T-helper 9 cell (primary cell): ENCODE measurements at places on chromosomes 11 and 22.

GRCh38 chr22:39469326-39469680 is 12.5 kb downstream of the MGAT3 start:
- no peak for DNase-seq

GRCh38 chr11:75635066-75635862 is 33.6 kb downstream of the MAP6 start:
- no peak for DNase-seq

DNA sequence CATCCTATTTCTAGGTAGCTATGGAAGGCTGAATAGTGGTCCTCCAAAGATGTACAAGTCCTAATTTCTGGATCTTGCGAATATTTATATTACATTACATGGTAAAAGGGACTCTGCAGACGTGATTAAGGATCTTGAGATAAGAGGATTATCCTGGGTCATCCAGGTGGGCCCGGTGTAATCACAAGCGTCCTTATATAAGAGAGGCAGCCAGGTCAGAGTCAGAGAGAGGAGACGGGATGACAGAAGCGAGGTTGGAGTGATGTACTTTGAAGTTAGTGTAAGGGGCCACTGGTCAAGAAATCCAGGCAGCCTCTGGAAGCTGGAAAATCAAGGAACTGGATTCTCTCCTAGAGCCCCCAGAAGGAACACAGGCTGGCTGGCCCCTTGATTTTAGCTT is 70.1 kb upstream of the MYOD1 start:
- no peak for DNase-seq

DNA sequence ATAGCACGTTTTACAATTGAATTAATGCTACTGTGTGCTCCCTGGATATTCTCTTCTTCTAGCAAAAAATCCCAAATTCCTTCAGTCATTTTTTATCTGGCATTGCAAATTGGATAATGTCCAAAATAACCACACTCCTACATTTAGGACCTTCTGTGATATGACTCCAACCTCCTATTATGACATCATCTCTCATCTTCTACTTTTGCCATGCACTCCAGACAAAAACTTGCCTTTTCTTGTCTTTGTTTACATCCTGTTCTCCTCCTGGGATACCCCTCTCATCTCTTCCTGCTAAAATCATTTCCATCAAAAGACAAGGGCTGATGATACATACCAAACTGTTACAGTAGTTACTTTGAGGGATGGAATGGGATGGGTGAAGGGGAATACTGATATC is 20.6 kb upstream of the TMEM218 start:
- no peak for DNase-seq

DNA sequence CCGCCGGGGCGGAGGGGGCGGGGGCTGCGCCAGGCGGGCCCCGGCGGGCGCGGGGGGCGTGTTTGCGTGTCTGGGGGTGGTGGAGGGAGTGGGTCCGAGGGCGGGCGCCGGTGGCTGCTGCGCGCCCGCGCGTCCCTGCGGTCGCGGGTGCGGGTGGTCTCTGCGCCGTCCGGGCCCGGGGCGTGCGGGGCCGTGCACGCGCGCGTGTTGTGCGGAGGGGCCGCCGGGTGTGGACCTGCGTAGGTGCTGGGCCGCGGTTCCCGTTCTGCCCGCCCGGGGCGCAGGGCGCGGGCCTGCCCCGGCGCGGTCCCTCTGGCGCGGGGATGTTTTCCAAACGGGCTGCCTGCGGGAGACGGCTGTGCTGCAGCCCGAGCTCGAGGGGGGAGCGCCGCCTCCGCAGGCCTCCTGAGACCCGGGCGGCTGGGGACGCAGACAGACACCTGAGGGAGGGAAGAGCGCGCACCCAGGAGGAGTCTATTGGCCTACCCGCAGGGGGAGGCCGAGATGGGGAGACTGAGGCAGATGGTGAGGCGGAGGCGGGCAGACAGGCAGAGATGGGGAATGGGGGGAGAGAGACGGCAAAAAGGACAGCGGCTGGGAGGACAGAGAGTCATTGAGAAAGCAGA is 442 bp downstream of the PELI3 start:
- DNase-seq: no peak

DNA sequence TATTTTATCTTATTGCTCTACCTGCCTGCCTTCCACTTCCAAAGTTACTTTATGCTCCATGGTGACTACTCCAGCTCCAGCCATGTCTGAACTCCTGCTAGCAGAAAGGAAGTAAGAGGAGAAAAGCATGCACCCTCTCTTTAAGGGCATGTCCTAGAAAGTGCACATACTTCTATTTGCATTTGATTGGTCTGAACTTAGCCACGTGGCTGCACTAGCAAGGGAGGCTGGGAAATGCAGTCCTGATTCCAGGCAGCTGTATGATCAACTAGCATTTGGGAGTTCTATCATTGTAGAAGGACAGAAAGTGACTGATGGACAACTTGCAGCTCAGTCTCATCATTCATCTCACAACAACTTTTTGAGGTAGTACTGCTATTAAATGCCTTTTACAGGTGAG is 515.7 kb downstream of the BUD13 start:
- DNase-seq: no peak

GRCh38 chr22:49371325-49372110 is 456.2 kb downstream of the BRD1 start:
- DNase-seq: no peak

- DNase-seq: no peak
Measured at GRCh38 chr11:30143098-30143705, 87.6 kb upstream of the FSHB start.

DNA sequence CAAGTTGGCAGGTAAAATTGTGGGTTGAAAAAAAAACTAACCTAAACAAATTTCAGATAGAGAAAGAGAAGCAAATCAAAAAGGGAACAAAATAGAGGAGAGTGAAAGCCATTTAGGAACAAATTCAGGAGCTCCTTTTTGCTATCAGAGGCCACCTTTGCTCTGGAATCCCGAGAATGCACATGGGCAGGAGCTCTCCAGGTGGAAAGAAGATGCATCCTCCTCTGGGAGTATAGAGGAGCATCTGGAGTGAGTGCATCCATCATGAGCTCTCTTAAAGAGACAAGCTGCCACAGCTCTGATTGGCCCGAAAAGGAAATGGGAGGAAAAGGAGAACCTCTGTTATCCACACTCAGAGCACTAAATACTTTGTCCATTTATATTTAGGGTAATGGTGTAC is 26.3 kb downstream of the MRGPRX1 start:
- DNase-seq: no peak

DNA sequence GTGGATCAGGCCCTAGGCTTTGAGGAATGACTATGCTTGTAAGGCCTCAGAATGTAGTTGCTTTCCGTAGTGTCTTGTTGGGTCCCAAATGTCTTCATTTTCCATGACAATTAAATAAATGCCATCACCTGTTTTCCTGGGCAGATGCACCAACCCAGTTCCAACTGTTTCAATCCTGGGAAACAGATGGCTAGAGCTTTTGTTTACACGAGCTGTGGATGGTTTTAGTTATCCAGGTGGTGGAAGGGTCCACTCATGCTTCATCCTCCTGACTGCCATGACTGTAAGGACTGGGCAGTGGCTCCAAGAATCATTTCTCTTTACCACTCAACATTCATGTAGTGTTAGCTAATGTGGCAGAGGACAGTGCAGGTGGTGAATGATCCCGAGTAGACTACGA is 8.6 kb downstream of the RCN1 start:
- no peak for DNase-seq

- no peak for DNase-seq
Measured at GRCh38 chr11:133999355-133999754, 42.6 kb upstream of the IGSF9B start.

DNA sequence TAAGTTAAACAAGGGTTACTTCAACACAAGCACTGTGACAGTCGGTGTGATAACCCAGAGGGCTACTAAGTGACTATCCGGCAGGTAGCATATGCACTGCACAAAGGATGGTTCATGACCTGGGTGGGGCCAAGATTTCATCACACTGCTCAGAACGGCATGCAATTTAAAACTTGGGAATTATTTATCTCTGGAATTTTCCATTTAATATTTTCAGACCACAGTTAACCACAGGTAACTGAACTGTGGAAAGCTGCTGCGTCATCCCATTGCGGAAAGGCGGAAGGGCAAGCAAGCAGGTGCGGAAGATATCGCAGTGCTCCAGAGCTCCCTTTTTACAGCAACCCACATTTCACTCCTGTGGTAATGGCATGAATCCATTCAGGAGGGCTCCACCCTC is 540.8 kb downstream of the INSC start:
- no peak for DNase-seq

DNA sequence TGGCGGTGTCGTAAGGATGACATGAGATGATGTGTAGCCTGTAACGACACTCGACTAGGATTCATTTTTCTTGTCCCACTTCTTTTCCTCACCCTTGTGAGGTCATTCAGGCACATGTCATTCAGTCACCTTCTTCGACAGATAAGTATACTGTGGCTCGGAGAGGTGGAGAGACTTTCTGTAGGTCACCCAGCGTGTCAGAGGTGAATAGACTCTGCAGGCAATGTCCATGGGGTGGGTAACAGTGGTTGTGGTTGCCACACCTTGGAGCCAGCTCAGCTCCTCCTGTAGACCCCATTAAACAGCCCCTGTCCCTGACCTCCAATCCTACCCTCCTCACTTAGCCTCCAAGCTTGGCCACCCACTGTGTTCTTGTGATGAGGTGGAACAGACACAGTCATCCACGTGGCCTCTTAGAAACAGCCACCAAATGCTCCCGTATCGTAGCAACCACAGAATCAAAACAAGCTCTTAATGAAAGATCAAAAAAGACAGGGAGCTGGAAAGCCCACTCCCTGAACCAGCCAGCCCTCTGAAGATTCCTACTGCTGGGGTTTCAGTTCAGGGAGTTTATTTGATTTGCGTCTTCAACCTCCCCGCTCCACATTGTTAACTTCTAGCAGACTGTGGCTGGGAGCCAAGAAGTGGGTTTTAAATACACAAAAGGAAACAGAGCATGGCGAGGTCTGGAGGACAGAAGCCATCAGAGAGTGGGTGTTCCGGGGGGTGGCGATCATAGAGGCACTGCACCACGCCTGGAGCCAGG is 89.0 kb upstream of the GRK3 start:
- DNase-seq: no peak

DNA sequence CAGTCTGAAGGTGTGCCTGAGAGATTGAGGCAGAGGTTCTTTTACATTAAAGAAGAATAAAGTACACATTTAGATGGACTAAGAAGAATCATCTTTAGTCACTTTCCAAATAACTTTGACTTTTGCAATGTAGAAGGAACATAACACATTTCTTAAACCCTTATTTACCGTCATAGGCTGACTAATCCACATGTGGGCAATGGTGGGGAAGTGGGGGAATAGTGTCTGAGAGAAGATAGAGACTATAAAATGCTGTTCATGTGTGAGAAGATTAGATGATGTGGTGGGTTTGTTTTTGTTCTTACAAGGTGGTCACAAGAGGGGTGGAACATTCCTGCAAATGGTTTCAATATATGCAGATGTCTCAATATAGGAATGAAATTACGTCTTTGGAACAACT is 1.8 kb downstream of the MS4A4A start:
- no peak for DNase-seq

DNA sequence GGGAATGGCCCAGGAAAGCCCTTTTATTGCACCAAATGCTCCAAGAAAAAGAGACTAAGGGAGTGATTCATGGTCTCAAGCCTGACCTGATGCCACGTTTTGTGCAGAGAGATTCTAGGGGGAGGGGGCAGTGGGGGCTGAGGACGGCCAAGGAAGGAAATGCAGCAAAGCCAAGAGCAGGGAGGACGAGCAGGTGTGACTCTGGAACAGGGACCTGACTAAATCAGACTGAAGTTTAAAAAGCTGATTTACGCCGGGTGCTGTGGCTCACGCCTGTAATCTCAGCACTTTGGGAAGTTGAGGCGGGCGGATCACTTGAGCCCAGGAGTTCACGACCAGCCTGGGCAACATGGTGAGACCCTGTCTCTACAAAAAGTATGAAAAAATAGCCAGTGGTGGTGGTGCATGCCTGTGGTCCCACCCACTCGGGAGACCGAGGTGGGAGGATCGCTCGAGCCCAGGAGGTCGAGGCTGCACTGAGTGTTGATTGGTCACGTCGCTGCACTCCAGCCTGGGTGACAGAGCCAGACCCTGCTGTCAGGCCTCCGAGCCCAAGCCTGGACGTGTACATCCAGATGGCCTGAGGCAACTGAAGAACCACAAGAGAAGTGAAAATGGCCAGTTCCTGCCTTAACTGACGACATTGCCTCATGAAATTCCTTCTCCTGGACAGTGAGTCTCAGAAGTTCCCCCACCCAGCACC is 10.8 kb upstream of the IFITM3 start:
- no peak for DNase-seq

DNA sequence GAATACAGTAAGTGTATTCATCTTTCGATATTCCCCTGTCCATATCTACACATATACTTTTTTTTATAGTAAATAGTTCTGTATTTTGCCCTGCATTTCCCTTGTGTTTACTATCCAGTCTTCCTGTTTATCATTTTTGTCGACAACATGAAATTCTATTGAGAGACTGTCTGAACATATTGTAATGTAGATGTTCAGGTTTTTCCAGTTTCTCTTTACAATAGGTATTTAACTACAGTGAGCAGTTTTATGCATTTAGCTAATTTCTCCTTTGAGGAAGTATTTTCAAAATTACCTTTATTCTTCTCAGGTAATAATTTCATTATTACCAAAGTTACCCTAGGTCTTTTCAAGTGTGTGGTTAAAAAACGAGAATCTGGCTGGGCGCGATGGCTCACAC is 16.7 kb downstream of the PIK3IP1 start:
- no peak for DNase-seq
